Retinal pigment epithelial cell (primary cell): ENCODE measurements at places on chromosomes 4 and X.

GRCh38 chrX:44506678-44507077, 36.0 kb downstream of the FUNDC1 start:
- no peak for DNase-seq

GRCh38 chrX:17390419-17390850, 15.4 kb downstream of the NHS start:
- DNase-seq: no peak

DNA sequence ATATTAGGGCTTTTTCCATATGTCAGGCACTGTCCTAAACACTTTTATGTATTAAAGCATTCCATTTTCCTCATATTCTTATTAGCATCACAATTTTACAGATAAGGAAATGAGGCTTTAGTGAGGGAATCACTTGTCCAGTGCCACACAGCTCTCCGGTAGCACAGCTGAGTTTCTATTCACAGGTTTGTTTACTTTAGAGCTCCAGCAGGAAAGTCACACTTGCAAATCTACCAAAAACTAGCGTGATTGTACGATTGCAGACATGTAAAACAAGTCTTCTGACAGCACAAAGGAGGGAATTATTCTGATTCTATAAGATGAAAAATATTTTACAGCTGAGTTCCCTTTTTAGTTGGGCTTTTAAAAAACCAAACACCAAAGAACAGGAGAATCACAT, 472.1 kb downstream of the TMA16 start:
- DNase-seq: no peak

DNA sequence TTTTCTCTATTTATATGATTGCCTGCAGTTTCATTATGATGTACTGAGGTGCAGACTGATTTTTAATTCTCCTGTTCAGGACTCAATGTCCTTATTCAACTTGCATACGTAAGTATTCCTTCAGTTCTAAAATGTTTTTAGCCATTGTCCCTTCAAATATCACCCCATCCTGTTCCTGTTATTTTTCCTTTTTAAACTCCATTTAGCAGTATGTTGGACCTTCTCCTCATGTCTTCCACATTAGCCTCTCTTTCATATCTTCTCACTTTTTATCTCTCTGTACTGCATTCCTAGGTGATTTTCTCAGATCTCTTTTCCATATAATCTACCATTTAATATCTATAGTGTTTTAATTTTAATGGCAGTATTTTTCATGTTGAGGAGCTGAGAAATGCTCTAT, 317.7 kb downstream of the NR3C2 start:
- no peak for DNase-seq

DNA sequence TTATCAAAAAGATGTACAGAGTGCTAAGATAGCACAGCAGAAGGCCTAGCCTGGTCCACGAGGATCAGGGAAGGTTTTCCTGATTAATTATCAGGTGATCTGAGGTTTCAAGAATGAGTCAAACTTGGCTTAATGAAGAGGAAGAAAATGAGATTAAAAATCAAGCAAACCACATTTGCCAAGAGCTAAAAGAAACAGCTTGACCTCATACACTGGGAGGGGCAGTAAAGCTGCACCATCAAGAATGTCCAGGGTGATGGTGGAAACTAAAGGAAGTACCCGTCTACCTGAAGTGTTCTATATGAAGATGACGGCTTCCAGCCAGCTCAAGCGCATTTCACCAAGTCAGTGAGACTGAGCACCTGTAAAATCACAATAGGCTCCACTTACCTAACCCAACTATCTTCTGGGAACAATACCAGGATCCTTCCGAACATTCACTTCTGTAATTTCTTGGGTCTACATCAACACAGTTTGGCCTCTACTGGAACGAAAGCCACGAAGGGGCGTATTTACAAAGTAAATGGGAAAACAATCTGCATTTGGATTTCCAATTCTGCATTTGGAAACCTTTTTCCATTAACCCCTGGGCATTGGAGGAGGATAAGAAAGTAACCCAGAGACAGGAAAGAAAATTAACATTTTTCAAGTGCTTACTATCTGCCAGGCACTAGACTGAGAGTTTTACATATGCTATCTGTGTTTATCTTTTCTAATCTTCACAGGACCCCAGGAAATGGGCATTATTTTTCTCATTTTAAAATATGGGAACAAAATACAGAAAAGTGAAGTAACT, 114.0 kb upstream of the DCLK2 start:
- peak; percentile 70 for DNase-seq

GRCh38 chr4:67853336-67853735, 30.5 kb downstream of the TMPRSS11D start:
- DNase-seq: no peak

DNA sequence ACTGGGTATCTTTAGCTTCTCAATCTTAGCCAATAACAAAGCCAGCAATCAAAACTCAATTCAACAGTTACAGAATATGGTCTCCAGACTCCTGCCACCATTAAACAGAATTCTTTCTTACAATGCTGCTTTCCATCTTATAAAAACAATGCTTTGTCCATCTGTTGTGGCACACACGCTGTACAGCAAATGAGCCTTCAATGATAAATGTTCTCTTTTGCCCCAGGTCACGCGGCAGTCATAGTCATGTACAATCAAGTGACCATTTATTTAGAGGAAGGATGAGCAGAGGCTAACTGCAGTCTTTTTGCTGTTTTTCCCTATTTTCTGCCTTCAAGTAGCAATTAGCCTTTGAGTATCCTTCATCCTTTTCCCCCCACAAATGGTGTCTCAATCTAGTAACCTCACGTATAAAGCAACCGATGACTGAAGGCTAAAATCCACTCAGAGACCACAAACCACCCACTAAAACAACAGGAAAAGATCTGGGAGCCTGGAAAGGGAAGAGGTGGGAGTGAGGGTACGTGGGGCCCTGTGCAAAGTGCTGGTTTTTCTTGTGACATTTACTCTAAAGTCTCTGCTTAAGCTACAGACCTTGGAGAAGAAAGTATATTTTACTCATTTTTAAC, 24.4 kb downstream of the TRIM2 start:
- DNase-seq: no peak

- no peak for DNase-seq
Measured at GRCh38 chrX:79162076-79162475, 17.6 kb downstream of the GPR174 start.

DNA sequence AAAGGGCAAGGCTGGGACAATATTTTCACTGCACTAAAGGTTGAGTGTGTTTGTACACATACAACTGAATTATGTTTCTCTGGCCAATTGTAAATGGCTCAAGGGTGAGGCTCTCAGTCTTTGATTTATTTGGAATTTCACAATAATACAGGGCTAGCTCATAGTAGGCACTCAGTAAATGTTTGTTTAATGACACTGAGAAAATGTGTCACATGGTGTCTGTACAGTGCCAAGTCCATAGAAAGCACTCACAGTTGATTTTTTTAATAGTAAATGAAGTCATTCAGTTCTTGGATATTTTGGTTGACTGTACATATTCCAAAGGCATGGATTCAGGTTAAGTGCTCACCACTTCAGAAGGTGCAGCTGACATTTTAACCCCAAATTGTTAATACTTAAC, 176.4 kb downstream of the IL1RAPL2 start:
- DNase-seq: no peak

- no peak for DNase-seq
Measured at GRCh38 chr4:70239884-70240591, 2.4 kb upstream of the CSN3 start.

- no peak for DNase-seq
Measured at GRCh38 chr4:105632599-105632998, 75.9 kb downstream of the INTS12 start.

DNA sequence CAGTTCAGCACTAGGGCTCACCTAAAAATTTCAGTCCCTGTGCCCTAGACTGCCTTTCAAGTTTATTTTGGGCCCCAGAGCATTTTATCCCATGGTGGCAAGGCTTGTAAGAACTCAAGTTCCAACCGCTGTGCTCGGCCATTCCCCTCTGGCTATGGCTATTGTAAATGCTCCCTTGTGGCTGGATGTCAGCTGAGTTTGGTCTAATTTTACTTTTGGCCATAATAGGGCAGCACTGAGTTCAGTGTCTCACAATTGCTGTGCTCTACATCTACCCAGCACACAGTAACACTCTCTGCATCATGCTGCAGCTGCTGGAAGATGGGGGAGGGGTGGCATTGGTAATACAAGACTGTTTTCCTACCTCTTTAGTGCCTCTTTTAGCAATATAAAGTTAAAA, 210.8 kb upstream of the IRS4 start:
- no peak for DNase-seq

- DNase-seq: no peak
Measured at GRCh38 chr4:94701631-94702300, 56.0 kb upstream of the BMPR1B start.

GRCh38 chr4:43496602-43497001, 604.1 kb downstream of the GRXCR1 start:
- DNase-seq: no peak

DNA sequence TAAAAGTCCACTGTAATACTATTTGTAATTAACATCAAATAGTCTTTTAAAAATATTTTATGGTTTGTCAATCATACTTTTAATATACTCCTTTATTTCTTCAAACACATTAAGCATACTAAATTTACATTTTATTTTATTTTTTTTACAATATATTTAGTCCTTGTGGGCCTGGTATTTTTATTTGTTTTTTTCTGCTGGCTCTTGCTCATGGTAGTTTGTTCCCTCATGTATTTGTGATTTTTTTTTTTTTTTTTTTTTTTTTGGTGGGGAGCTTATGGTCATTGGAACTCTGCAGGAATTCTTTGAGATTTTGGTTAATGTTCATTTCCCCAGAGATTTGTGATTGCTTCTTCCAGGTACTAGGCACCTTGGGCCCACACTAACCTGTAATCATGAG, 185.5 kb downstream of the PDGFRA start:
- no peak for DNase-seq

DNA sequence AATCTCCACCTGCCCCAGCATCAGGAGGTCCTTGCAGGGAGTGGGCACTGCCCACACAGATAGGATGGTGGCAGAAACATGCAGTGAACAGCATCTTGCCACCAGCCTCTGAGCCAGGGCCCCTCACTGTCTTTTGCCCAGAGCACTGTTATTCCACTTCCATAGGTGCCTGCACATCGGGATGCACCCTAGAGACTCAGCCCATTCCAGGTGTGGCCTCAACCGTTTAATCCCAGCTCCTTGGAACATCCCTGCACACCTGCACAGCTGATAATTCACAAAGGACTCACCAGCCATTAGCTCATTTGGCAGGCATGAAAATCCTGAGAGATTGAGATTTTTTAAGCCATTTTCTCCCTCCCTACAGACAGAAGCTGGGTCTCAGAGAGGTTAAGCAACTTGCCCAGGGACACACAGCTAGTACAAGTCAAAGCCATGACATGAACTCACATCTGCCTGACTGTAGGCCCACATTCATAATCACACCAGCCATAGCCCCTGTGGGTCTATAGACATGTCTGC, 116.3 kb downstream of the EFNB1 start:
- no peak for DNase-seq

- DNase-seq: no peak
Measured at GRCh38 chr4:83581411-83582288, 45.7 kb downstream of the GPAT3 start.

DNA sequence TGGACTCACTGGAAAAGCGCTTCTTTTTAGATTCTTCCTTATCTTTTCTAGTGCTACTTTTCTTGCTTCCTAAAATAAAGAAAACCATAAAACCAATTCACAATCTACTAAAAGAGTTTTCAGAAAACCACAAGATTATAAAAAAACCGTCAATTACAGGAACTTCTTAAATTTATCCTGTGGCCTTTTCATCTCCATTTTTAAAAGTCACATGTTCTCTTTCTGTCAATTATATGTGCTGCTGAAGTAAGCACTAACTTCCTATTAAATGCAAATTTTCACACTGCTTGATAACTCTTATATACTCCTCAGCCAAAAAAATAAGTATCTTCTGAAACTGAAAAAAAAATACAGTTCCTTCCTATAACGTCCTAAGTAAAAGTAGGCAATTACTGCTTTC, 32.8 kb downstream of the CENPC start:
- no peak for DNase-seq

DNA sequence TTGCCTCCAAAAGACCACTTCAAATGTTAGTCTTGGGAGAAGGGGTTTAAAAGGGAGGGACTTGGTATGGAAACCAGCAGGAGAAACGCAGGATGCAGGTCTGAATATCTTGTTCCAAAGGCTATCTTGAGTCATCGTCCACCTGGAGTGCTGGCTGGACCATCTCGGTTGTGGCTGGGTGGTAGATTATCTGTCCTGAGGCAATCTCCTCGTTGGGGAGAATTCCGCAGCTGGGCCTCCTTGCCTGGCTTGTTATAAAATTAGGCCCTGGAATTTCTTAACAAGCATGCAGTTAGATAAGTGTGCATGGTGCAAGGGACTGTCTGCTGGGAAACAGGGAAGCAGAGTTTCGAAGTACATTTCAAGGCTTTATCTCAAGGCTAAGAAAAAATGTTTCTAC, 2045.7 kb upstream of the TENM3 start:
- DNase-seq: no peak

DNA sequence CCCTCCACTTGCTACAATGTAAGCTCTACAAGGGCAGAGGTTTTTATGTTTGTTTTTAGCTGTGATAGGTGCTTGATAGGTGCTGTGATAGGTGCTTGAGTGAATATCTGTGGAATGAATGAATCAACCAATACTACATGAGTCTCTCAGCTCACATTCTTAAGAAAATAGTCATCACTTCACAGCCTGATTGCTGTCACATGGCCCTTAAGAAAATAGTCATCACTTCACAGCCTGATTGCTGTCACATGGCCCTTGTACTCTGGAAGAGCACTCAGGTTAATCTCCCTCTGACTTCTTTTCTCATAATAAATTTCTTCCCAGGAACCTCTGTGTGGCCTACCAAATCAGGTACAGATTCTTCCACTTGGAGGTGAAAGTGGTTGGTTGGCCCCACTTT, 335.2 kb downstream of the TENM3 start:
- peak; percentile 82 for DNase-seq

DNA sequence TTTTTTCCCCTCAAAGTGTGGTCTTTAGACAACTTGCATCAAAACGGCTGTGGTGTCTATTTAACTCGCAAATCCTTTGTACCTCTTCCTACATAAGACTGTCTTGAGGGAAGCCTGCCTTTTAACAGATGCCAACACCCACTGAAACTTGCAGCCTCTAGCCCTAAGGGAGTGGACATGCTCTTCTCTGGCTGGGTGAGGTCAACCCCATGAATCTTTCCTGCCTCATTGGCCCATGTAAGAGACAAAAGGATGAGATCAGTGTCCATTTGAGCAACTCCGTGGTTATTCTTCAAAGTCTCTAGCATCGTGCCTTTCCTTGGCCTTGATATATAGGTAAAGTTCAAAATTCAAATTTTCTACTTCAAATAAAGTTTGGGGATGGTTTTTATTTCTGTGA, 134.7 kb downstream of the SHROOM3 start:
- DNase-seq: no peak

- no peak for DNase-seq
Measured at GRCh38 chr4:170423137-170423536, 333.4 kb upstream of the AADAT start.

- no peak for DNase-seq
Measured at GRCh38 chr4:75698963-75699228, 25.5 kb upstream of the USO1 start.

DNA sequence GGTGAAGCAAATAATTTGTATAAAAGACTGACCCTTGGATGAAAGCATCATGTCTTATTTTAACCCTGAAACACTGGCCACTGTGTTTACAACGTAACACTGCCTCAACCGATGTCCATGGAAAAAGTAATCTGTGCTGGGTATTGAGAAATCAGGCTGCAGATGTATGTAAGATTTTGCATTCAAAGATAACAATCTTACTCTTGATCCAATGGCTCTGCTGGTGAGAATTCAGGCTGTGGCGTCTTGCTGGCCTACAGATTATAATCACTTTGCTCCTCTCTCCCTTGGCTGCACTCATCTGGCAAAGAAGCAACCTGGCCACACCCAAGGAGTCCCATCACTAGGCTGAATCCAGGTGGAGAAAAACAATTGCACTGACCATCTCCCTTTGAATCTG, 7.5 kb downstream of the ADGRA3 start:
- no peak for DNase-seq
